Memory B cell (primary cell): ENCODE measurements at places on chromosomes 5 and 9.

DNA sequence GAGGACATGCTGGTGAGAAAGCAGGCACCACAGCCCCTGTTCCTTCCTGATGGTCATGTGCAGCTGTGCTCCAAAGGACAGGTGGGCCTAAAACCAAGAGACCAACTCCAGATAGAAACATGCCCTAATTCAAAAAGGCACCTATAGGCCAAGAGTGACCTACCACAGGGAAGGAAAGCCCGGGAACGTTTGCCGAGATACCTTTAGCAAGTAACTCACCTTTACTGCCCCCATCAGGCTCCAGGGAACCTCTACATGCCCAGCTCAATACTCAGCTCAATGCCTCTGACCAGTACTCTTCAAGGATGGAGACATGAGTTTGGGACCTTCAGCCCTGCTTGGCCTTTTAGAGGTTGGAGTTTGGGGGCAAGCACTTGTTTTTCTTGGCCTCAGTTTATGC, 172.8 kb upstream of the FSTL4 start:
- DNase-seq, result no peak

DNA sequence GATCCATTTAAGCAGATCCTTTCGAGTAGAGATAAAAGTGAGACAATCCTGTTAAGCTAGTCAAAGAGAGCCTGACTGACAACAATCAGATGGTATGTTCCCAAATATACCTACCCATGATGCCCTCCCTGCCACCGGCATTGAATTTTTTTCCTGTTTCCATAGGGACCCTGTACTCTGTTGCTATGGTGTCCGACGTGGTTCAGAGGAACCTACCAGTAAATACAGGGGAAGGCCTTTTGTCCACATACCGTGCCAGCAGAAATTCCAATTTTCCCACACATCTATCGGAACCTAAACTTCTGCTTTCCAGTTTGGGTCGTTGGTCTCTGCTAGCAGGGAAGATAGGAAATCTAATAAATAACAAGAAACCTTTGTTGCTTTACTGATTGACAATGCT, 64.7 kb downstream of the MEGF10 start:
- DNase-seq, result no peak

GRCh38 chr9:76709020-76709419, 55.2 kb upstream of the PCA3 start:
- DNase-seq, result no peak

- no peak for DNase-seq
These were observed 646.8 kb upstream of the WWC1 start for GRCh38 chr5:167644619-167645018.

- no peak for DNase-seq
These were observed 144.4 kb downstream of the ARHGEF28 start for GRCh38 chr5:73770172-73771025.

- no peak for DNase-seq
These were observed at the start of gene C7 for GRCh38 chr5:40909264-40909663. C7 (plus strand) TSS chr5:40909497; CDS start chr5:40909611, 114 bp downstream.

DNA sequence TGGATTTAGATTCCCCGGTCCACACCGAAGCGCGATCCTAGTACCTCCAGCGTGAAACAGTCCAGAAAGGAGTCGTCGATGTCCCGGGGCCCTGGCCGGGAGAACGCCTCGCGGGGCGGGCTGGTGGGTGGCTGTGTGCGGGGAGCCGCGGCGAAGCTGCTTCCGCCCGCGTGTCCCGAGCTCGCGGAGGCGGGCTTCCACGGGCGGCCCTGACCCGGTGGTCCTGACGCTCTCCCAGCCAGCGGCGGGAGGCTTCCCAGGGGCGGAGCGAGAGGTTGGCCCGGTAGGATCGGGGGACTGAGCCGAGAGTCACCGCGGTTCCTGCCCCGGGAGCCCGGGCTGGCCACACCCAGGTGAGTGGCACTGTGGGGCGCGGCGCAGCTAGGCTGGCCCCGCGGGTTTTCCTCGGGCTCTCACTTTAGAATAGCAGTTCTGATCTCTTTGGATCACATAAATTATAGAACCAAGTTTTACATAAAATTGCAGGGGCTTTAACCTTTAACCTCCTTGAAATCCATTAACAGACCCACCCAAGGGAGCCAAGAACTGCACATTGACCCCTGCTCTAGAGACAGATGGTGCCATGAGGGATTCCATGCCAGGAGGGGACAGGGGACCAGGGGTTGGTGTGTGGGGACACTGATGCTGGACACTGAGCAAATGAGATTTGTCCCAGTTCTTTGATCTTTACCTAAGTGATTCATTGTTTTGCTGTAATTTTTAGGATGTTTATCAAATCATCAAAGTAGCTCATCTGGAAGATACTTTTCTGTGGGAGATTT, 29.2 kb upstream of the IL31RA start:
- no peak for DNase-seq

GRCh38 chr5:143395638-143396352, 7.7 kb downstream of the NR3C1 start:
- DNase-seq, result no peak

GRCh38 chr9:95574176-95574575, 57.4 kb upstream of the PTCH1 start:
- no peak for DNase-seq

DNA sequence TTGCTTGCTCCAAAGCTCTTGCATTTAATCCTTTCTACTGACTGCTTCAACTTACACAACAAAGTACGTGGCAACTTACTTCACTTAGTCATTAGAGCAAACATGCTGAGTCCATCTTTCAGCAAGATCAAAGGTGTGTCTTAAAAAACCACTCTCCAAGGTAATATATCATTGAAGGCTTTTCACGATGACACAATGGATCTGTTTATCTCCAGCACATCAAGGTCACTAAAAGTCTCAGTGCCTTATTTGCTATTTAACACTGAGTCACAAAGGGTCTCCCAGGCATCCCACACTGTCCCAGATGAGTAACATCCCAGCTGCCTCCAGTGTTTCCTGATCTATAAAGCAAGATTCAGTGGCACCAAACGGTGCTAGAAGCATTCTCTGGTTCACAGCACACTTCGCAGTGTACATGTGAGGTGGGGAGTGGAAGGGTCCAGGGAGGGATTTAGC, 3.7 kb upstream of the CLK4 start:
- DNase-seq, result no peak

DNA sequence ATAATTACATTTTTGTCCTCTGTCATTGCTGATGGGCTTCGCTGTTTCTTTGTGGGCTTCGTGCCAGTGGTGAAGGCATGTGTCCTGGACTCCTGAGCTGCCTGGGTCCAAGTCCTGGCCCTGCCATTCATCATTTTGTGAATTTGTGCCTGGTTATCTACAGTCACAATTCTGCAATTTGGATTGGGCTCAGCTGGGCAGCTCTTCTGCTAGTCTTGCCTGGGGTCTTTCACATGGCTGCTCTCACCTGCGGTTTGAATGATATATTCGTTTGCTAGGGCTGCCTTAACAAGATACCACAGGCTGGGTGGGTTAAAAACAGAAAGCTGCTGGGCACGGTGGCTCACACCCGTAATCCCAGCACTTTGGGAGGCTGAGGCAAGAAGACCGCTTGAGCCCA, 192.7 kb upstream of the IER5L start:
- no peak for DNase-seq

GRCh38 chr5:111066261-111066938, 5.1 kb upstream of the TSLP start:
- no peak for DNase-seq

GRCh38 chr5:155728146-155728856, 598.7 kb upstream of the SGCD start:
- no peak for DNase-seq

GRCh38 chr9:99361817-99362216, 139.7 kb downstream of the SEC61B start:
- DNase-seq, result no peak

DNA sequence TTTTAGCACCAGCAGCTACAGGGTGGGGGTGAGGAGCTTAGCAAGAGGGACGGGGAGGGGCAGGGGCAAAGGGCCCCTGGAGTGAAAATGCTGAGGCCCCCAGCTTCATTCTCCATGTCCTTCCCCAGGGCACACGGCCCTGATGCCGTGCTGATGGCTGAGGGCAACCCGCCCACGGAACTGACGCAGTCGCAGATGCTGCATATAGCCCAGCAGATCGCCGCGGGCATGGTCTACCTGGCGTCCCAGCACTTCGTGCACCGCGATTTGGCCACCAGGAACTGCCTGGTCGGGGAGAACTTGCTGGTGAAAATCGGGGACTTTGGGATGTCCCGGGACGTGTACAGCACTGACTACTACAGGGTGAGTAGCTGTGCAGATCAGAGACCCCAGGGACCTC, 285.6 kb downstream of the NTRK2 start:
- no peak for DNase-seq

GRCh38 chr5:156037151-156037909, 289.6 kb upstream of the SGCD start:
- no peak for DNase-seq

DNA sequence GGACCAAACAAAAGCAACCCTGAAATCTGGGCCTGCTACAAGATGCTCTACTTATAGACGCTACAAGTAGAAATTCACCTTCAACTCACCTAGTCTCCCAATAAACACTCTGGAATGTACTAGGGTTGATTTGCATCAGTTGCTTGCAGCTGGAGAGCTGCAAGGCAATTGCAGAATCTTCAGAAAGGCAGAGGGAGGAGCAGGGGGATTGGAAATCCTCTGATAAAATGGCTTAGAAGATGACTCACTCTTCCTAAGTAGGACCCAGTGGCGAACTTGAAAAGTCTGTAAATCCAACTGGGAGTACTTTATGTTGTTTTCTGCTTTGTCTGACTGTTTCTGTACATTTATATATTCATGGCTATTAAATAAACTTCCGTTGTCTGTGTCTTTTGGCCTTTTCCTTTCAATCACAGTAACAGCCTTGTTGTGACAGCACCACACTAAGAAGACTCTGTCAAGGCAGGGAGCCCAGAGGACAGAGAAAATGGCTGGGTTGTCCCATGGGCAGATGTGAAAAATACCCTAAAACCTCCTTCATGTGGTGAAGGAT, 14.7 kb upstream of the MLLT3 start:
- no peak for DNase-seq

DNA sequence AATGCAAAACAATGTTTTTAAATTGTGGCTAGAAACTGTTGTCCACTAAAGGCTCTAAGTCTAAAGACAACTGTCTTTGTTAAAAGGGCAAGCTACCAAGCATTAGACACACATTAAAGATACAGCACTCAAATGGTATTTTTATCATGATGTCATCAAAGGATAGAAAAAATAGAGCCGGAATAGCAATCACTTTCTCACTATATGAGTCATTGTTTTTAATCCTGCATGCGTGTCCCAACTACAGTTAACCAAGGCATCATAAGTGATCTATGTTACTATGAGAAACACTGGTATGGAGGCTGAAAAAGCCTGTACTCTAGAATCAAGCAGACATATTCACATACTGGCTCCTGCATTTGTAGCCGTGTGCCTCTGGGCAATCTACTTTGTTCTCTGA, 1.9 kb upstream of the PJA2 start:
- no peak for DNase-seq

GRCh38 chr5:178416206-178416882, 173.8 kb downstream of the COL23A1 start:
- DNase-seq, result no peak

DNA sequence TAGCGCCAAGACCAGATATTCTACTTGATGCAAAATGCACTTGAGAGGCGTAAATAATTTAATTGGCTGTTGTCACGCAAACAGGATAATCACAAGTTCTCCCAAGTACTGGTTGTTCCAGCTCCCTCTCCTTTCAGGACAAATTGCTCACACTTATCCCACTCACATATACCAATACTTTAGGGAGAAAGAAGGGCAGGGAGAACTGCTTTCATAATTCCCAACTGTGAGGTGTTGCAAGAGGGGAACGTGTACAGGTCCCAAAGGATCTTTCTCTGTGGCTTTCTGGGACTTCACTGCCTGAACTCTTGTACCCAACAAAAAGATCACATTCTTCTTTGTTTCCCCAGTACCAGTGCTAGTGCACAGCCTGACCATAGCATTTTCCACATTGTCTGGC, 21.5 kb upstream of the TGFBI start:
- DNase-seq, result no peak
